ENCODE measurements at places on chromosomes 4 and X. TPM values are rescaled to one million over a fixed set of nuclear protein-coding genes. Genes with fewer than 3 reads are reported as not detected.

DNA sequence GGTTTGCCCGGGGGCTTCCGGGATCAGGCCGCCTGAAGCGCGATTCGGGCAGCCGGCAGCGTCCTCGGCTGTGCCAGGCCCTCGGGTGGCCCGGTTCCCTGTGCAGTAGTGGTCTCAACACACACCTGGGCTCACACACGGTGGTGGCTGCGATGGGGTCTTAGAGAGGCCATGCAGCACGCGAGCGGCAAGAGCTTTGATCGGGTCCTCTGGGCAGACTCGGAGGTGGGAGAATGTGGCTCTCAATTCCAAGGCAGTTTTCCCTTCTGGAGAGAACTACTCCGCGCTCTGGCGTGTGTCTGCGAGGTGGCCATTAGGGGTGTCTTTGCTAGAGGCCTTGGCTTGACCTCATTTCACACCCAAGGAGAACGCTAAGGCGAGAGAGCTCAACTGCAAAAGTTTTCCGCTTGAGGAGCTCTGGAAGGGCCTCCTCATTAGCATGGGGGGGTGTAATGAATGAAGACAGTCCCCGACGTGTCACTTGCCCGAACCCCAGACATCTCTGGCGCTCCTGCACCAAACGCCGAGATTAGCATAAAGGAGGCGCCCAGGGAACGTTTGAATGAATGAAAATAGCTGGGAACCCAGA lies 771 bp upstream of the RBPJ start:
- DNase-seq, result no peak

DNA sequence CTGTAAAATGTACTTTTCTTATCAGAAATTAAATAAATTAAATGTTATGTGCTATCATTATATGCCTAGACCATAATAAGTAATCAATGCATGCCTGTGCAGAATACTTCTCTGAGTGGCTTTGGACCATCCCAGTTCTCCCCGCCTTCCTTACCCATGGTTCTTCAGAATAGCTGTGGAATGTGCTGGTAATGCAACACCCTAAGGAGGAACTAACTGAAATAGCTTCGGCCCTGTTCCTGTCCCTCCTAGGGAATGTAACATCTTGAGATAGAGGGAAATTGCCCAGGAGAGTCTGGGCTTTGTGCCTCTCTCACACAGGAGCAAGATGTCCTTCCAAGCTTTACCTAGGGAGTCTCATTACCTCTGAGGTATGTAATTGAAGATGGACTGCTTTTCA lies 693.6 kb upstream of the HS3ST1 start:
- no peak for DNase-seq

- no peak for DNase-seq
Measured at GRCh38 chr4:85703096-85703495, 228.1 kb downstream of the ARHGAP24 start.

DNA sequence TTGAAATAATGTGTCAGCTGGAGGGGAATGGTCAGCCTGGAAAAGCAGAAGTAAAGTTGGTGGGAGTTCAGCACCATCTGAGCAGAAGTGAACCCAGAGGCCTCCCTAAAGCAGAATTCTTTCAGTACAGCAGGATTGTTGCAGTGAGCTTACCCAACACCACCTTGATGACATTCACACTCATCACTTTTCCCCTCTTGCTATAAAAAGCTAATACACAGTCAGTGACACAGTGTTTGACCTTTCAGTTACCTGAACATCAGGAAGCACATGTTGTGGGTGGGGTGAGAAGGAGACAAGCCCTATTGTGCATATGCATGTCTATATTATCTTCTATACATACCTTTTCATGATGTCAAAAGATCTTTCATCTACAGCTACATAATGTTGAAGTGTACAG lies 624.7 kb upstream of the ZFP42 start:
- no peak for DNase-seq

DNA sequence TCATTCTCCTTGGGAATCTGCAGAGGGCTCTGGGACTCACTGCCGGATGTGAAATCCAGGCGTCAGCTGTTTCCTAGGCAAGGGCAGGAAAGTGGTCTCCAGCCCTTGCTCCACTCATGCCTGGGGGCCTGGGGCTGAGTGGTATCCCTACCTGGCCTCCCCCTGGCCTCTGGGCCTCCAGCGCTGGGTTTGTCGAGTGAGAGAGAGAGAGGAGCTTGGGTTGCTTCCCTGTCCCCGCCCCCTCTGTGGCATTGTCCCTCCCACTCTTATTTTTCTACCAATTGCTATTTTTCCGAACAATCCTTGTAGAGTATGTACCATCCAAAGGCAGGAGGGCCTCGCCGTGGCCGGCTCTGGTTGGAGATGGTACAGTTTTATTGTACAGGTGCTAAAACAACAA lies 53.1 kb downstream of the ELF4 start:
- DNase-seq, result no peak

- no peak for DNase-seq
Measured at GRCh38 chr4:141238186-141238585, 17.5 kb downstream of the ZNF330 start.

DNA sequence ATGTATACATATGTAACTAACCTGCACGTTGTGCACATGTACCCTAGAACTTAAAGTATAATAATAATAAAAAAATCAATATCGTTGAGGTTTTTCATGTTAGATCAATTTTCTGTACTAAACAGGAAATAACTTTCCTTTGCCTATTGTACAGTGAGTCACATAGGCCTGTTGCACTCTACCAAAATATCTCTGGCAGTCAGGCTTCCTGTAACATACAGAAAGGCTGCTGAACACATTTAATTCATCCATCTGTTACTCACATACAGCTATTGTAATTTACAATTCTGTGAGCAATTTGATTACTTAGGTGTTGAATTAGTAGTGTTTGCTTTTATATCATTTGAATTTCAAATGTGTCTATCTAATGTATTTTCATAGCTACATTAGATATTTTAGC lies 427.8 kb downstream of the TMA16 start:
- no peak for DNase-seq

DNA sequence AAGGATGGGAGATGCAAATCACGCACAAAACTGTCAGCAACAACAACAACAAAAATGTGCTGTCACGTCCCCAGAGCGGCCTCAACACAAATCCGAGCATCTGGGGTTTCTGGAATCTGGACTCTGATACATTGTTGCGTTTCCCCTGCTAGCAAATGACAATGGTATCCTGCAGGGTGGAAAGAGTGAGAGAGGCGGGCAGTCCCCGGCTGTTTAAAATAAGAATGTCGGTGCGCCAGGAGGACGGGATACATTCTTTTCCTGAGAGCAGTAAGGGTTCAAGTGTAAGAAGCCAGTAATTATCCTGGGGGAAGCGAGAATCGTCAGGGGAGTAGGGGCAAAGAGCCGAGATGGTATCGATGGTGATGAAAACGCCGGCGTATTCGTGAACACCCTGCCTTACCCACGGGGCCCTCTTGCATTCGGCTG lies 310.2 kb downstream of the ASMT start:
- DNase-seq, result no peak

GRCh38 chrX:24146283-24146949 lies 3.1 kb upstream of the ZFX start:
- DNase-seq, result no peak

- peak; percentile 37 for DNase-seq
Measured at GRCh38 chr4:89640620-89641366, 196.2 kb downstream of the SNCA start.

GRCh38 chr4:118280501-118281218 lies 72.1 kb downstream of the PRSS12 start:
- DNase-seq, result peak; percentile 61

The SCML1 gene
- 7.3 TPM for total RNA-seq

The SPANXN3 gene
- not detected for total RNA-seq

Measured in activated CD4-positive, alpha-beta T cell treated with anti-CD3 and anti-CD28 coated beads for 36 hours (primary cell).